Activated T-helper 1 cell treated with anti-CD3 and anti-CD28 coated beads, Interleukin-2, amount 50 U/mL, for 16 hours (primary cell): ENCODE measurements at places on chromosomes 5 and 9.

- DNase-seq: no peak
These were observed 10.7 kb downstream of the HNRNPH1 start for GRCh38 chr5:179612577-179613459.

- DNase-seq: no peak
These were observed 3.1 kb downstream of the HSPA4 start for GRCh38 chr5:133054697-133055471.

GRCh38 chr5:773517-774264, 10.8 kb downstream of the ZDHHC11B start:
- DNase-seq: no peak

DNA sequence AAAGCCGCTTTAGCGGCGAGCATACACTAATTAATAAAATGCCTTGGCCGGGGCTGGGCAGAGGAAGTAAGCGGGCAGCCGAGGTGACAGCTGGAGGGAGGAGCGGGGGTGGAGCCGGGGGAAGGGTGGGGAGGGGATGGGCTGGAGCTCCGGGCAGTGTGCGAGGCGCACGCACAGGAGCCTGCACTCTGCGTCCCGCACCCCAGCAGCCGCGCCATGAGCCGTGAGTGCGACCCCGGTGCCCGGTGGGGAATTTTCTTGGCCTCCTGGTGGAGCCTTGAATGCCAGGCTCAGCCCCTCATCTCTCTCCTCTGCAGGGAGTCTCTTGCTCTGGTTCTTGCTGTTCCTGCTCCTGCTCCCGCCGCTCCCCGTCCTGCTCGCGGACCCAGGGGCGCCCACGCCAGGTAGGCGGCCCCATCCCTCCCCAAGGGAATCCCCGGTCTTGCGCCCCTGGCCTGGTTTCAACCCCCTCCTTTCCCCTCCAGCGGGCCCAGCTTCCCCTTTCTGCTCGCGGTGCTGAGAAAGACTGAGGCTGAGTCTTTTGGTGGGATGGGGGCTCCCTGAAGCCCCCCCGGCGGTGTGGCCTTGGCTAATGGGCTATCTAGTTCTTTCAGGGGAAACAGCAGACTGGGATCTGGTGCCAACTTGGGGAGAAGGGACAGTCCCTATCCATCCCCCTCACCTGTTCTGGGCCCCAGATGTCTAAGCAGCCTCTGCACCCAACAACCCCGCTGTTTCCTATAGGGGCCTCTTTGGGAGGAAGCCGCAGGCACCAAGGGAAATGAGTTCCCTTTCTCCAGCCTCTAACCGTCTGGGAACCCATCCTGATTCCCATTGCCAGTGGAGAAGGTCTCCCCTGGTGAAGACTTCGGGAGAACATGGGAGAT, at the start of gene PTGS1:
Gene PTGS1, plus strand, starts transcription at position 156 of the 887 bp plus-strand sequence. Its CDS starts 61 bp downstream, at position 217.
- no peak for DNase-seq

DNA sequence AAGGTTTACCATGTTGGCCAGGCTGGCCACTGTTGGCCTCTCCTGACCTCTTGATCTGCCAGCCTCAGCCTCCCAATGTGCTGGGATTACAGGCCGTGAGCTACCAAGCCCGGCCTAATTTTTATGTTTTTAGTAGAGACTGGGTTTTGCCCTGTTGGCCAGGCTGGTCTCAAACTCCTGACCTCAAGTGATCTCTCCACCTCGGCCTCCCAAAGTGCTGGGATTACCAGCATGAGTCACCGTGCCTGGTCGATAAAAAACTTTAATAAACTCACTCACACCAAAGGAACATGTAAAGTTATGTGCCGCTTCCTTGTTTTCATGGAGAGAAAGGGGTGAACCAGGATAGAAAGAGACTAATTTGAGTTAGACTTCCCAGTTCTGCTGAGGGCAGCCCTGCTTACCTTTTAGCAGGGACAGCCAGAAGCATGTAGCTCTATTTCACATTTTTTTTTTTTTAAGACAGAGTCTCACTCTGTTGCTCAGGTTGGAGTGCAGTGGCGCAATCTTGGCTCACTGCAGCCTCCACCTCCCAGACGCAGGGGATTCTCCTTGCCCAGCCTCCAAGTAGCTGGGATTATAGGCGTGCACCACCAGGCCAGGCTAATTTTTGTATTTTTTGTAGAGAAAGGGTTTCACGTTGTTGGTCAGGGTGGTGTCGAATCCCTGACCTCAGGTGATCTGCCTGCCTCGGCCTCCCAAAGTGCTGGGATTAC, 11.4 kb upstream of the HAUS6 start:
- DNase-seq: no peak

DNA sequence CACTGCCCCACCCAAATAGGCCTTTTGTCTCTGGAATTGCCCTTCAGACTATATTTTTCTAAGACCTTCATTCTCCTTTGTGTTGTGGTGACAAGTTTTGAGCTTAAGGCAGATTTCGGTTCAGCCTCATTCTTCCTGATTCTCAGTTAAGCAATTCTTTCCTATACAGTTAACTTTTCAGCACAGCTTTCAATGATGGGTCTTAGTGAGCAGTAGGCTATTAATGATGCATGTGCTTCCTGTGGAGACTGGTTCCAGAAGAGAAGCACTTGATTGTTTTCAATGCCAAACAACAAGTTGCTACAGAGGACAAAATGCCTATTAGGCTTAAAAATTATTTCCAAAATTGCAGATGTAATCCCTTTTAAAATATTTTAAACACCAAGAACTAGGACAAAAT, 47.7 kb upstream of the TLX3 start:
- no peak for DNase-seq

DNA sequence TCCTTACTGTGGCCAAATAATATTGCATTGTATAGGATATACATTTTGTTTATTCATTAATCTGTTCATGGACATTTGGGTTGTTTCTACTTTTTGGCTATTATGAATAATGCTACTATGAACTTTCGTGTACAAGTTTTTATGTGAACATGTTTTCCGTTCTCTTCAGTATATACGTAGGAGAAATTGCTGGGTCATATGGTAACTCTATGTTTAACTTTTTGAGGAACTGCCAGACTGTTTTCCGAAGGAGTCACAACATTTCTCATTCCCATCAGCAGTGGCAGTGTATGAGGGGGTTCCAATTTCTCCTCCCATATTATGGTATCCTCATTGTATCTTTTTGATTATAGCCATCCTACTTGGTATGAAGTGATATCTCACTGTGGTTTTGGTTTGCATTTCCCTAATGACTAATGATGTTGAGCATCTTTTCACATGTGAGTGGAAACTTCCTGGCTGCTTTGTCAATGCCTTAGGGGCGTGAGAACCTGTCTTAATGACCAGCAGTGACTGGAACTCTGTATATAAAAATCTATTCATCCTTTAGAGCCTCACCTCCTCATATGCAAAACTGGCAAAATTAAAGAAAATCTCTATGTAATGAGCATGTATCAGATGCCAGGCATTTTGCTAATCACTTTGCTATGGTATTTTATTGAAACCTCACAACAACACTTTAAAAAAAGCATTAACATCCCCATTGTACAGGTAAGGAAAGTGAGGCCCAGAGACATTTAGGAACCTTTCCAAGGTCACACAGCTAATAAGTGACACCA, 47.8 kb upstream of the TGFBR1 start:
- DNase-seq: no peak

DNA sequence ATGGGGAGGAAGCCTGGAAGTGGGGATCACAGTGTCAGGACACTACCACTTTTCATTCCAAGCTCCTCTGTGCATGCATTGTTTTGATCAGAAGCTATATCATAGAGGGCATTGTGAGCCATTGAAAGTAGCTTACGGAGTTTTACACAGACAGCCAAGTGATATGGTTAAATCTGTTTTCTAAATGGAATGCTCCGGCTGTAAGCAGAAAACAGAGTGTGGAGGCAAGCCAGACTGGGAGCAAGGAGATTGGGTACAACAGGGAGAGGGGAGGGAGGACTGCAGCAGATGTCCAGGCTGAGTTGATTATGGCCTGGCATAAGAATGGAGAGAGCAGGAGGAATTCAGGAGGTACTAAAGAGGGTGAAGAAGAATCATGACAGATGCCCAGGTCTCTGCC, 15.5 kb upstream of the SOWAHA start:
- no peak for DNase-seq
